ENCODE measurements at places on chromosomes 6 and 20.
A peak's percentile ranks its signal among the peaks of the same experiment; 100 is the strongest.

GRCh38 chr6:36977470-36977941, 8.5 kb downstream of the MTCH1 start:
- DNase-seq, result no peak

GRCh38 chr6:128421788-128422187, 98.6 kb downstream of the PTPRK start:
- peak; percentile 48 for DNase-seq

GRCh38 chr6:10190042-10190441, 224.8 kb downstream of the TFAP2A start:
- peak; percentile 85 for DNase-seq

DNA sequence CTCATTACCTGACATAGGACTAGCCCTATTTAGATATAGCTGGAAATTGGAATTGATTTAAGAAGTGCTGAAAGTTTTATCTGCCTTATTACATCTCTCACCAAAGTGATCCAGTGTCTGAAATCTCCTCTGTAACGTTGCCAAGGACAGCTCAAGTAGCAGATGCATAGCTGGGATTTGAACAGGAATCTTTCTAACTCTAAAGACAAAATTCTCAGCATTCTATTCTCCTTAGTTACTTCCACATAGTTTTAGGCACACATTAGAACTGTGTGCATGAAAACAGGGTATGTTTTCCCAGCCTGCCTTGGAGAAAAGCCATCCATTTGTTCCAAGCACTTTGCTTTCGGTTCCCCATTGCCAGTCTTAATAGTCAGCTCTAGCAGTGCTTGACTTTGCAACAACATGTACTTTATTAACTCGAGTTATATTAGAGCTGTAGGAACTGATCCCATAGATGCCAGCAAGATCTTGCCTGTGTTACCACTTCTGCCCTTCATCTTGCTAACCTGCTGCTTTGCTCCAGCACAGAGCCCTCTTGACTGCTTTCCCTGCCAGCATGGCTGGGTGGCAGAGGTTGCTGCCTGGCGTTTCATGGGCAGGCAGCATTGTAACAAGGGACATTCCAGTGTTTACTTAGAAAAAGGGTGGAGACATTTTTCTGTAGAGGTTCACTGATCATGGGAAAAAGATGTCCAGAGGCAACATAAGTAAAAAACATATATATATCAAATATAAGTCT, 56.1 kb upstream of the STMND1 start:
- no peak for DNase-seq

- no peak for DNase-seq
Measured at GRCh38 chr20:19631410-19631809, 126.6 kb upstream of the RIN2 start.

GRCh38 chr20:2337142-2337541, 41.3 kb downstream of the TGM3 start:
- no peak for DNase-seq

GRCh38 chr6:108309844-108310243, 15.0 kb downstream of the AFG1L start:
- no peak for DNase-seq
